Activated T-cell treated with anti-CD3 and anti-CD28 coated beads for 24 hours (primary cell): ENCODE measurements at places on chromosomes 3 and 15.
A peak's percentile ranks its signal among the peaks of the same experiment; 100 is the strongest.

- DNase-seq, result no peak
Observed at GRCh38 chr15:82805994-82806406, at the start of gene FSD2. Gene FSD2, minus strand, starts transcription at chr15:82806069. Its CDS starts 18,679 bp downstream, at chr15:82787390.

GRCh38 chr3:16186565-16186964 lies 12.1 kb downstream of the GALNT15 start:
- no peak for DNase-seq

- DNase-seq, result no peak
Observed at GRCh38 chr3:106728315-106729098, 648.7 kb upstream of the CCDC54 start.

- no peak for DNase-seq
Observed at GRCh38 chr15:93244696-93245660, 156.0 kb upstream of the RGMA start.

- DNase-seq, result no peak
Observed at GRCh38 chr3:8555113-8555661, 53.6 kb downstream of the LMCD1 start.

GRCh38 chr3:177236704-177237103 lies 39.4 kb upstream of the TBL1XR1 start:
- DNase-seq, result no peak

DNA sequence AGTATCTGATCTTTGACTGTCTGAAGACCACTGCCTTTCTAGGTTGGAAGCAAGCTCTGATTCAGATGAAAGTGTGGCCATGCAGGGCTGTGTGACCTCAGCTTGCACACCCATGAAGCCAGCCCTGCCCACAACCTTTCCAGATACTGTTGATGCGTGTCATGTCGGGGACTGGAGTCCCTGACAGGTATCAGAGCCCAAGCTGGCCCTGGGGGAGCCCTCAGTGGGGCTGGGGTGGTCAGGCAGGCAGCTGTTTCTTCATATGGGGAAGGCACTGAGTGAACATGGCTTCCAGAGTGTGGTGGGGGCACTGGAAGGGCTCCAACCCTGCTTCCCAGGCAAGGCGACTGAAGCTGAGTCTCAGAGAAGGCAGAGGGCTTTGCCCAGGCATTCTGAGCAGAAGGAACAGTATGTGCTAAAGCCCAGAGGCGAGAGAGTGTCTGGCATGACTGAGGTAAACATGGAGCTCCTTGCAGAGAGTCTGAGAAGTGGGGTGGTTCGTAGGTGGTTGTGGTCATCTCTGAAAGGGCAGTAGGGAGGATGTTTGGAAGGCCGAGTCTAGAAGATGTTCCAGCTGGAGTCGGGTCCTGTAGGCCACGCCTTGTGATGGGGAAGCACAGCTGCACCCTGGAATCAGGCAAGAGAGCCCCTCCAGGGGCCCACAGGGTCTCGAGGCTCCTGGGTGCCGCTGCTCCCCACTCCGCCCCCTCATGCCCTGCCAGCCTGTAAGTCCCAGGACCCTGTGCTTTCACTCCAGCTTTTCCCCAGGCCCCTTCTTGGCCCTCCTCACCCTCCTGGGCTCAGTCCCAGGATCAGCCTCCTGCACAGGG lies 122.2 kb downstream of the EEFSEC start:
- DNase-seq, result no peak

- peak; percentile 4 for DNase-seq
Observed at GRCh38 chr15:98599909-98600691, 48.2 kb upstream of the IGF1R start.

DNA sequence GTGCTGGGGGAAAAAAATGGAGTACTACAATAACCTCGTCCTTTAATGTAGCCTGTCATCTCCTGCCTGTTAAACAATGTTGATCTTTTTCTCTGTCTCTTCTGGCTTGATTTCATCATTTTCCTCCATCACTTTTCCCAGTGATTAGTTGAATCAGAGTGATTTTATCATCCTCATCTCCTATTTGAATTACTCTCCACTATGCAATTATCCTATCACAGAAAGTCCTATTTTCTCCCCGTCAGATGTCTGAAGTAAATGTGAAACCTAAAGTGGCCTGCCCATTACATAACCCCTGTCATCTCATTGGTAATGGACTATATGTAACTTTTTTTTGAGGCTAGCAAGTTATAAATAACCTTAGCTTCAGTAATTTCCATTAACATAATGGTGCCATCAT lies 201.8 kb downstream of the CACNA2D3 start:
- no peak for DNase-seq

DNA sequence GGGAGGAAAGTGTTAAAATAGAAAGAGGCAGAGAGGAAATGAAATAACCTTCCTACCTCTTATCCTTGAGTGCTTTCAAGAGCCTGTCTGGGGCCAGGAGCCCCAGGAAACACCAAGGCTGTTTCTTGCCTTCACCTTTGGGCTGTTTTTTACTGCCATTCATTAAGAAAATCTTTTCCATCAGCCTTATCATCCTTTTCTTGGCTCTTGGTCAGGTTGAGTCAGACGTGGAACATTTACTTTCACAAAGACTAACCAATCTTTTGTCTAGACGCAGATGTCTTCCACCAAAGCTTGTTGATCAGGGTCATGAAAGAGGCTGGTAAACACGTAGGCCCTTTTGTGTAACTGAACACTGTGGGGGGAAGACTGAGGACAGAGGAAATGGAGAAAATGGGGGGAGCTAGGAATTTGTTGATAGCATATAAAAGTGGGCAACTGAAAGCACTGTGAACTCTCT lies 151.0 kb upstream of the THBS1 start:
- DNase-seq, result no peak

GRCh38 chr3:70519026-70519425 lies 206.6 kb upstream of the MDFIC2 start:
- no peak for DNase-seq

DNA sequence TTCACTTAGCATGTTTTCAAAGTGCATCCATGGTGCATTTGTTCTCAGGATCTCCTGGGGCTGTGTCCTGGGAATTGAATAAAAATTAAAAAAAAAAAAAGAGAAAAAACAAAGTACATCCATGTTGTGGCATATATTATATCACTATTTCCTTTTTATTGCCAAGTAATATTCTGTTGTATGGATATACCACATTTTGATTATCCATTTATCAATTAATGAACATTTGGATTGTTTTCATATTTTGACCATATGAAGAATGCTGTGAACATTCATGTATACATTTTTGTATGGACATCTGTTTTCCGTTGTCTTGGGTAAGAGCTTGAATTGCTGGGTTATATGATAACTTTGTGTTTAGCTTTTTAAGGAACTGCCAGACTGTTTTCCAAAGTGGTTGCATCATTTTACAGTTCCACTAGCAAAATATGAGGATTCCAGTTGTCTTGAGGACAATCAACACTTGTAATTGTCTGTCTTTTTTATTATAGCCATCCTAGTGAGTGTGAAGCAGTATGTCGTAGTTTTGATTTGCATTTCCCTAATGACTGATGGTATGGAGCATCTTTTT lies 44.5 kb downstream of the CTDSPL2 start:
- no peak for DNase-seq

DNA sequence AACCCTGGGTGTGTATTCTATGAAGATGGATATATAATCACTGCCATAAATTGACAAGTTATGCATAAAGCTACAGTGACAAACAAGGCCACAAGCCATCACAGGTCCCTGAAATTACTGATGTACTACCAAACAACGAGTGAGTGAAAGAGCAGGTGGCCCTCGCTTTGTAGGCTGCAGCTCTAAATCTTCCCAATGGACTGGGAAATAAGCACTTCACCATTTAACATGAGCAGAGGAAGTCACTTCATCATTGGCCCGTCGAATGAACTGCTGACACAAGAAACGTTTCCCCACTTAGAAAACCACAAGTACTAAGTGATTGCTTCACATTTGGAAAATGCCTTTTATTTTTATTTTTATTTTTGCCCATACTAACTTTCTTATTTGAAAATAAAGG lies 218.0 kb downstream of the ZNF385D start:
- DNase-seq, result no peak

DNA sequence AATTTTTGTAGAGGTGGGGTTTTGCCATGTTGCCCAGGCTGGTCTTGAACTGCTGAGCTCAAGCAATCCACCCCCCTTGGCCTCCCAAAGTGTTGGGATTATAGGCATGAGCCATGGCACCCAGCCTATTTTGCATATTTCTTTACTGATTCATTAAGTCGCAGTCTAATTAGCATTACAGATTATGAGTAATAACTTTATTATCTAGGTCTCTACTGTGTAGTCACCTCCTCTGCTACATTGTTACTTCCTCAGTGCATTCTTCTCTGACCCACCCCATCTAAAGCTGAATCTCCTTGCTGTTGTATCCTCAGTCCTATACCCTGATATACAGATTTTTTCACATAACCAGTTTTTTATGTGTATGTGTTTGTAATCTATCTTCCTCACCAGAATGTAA lies 61.7 kb downstream of the TFDP2 start:
- DNase-seq, result no peak

DNA sequence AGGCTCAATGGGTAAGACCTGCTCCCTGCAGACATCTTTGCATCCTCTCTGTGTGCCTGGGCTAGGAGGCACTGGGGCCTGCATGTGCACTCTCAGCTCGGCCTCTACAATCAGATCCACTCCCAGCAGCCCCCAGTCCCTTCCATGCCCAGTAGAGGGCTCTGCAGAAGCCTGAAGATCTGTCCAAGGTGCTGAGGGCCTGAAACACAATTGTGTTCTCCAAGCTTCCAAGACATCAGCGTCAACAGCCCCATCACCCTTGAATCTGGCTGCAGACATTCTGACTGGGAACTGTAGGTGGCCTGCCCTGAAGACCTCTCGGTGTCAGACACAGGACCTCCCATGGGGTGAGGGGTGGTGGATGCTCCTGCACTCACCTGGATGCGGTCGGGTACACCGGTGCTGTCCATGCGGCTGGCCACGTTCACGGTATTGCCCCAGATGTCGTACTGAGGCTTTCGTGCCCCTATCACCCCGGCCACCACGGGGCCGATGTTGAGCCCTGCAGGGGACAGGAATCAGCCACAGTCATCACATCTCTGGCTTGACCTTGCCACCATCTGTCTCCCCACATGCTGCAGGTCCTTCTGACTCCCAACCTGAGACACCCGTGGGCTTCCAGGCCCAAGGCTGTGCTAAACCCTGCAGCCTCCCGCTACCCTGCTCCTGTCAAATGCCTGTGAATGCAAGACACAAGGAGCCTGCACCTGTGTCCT lies 84.7 kb downstream of the SEC22A start:
- DNase-seq, result no peak

- DNase-seq, result no peak
Observed at GRCh38 chr3:46905661-46906451, 28.3 kb downstream of the PTH1R start.

DNA sequence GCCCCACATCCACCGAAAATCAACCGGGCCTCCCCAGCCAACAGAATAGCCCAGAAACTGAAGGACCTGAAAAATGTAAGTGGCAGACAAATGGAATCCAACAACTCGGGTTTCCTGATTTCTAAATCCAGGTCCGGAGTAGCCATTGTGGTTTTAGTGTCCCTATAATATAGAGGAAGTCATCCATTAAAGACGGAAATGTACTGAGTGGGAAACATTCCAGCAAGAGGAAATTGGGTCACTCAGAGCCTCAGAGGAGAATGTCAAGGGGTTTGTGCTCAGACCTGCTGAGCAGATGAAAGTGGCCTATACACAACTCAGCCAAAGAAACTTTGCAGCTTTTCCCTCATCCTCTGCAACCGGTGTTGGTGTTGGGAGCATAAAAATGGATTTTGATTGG lies 366.7 kb downstream of the ERC2 start:
- no peak for DNase-seq

GRCh38 chr15:91946075-91946474 lies 92.6 kb downstream of the SLCO3A1 start:
- no peak for DNase-seq

- no peak for DNase-seq
Observed at GRCh38 chr3:88142094-88142624, 7.6 kb upstream of the C3orf38 start.

GRCh38 chr3:39216176-39216790 lies 23.9 kb upstream of the XIRP1 start:
- no peak for DNase-seq

DNA sequence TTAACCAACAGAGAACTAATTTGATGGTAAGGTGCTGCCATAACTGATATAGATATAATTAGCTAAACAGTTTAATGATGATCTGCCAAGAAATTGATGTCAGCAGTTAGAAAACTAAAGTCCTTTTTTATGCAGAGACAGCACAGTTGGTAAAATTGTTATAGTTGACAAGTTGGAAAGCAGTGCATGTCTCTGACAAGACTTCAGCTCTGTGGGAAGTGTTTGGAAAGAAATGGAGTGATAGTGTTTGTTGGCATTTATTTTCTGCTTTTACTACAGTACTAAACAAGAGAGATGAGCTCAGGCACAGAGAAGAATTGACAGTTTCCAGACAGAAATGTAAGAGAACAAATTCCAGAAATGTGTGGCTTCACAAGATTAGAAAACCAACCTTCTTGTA lies 523.5 kb upstream of the BCHE start:
- no peak for DNase-seq

DNA sequence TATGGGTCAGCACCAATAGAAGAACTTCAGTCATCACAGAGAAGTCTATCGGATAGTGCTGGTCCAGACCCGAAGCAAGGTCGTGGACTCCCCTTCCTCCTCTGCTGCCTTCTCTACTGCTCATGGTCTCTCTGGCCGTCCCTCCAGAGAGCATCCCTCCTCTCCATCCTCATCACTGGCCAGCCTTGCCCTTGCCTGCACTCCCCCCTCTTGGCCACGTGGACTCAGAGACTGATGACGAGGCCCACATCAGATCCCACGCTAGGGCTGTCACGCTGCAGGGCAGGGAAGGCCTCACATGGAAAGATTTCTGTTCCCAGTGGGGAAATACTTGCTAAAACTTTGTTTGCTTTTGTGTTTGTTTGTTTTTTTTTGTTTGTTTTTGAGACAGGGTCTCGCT lies 35.3 kb downstream of the IGDCC3 start:
- DNase-seq, result no peak

DNA sequence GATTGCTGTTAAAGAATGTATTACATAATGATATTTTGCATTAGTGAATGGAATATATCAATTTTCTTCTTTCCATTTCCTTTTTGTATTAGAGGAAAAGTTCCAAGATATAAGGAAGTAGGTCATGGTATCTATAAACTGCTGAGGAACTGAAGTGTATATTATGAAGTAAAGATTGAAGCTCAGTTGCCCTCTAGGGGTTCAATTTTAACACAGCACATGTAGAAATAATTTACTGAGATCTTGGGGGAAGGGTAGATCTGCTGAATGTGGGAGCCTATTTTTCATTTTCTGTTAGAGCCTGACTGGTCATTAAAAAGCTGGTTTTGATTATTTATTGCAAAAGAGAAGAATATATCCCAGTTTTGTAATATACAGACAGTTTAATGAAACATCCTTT lies 45.2 kb downstream of the CMC1 start:
- DNase-seq, result no peak

- peak; percentile 20 for DNase-seq
Observed at GRCh38 chr15:85407421-85408269, 27.2 kb downstream of the AKAP13 start.

DNA sequence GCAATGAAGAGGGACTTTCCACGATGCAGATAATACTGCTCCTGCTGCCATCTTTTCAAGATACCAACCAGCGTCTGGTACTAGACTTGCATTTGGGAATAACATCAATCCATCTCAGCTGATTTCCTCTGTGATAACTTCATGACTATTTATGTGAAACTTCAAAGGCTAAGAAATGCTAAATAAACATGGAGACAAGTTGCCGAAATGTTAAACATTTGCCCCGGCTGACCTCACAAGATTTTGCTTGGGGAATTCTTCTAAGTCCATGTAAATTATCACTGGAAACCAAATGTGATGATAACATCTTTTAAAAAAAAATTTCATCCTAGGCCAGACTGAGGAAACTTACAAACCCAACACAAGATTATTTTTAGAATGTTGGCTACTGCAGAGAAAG lies 185.8 kb upstream of the PRICKLE2 start:
- DNase-seq, result no peak
